M059J (cell line): ENCODE measurements at places on chromosomes 3 and 15. TPM values are rescaled to one million over a fixed set of nuclear protein-coding genes. Genes with fewer than 3 reads are reported as not detected.

GRCh38 chr15:79837846-79838245, 59.0 kb downstream of the MTHFS start:
- no peak for DNase-seq

GRCh38 chr15:90638201-90638691, 78.9 kb upstream of the BLM start:
- no peak for DNase-seq

- DNase-seq: no peak
Observed at GRCh38 chr3:52463416-52463815, 8.0 kb downstream of the NISCH start.

The PTH1R gene
- total RNA-seq: 0.49 and 1.4 TPM in 2 replicates

The ARNT2 gene
- total RNA-seq: 2.2 and 3.1 TPM in 2 replicates

The TRPM1 gene
- total RNA-seq: 0.02 TPM in 1 of 2 replicates, not detected in the other

DNA sequence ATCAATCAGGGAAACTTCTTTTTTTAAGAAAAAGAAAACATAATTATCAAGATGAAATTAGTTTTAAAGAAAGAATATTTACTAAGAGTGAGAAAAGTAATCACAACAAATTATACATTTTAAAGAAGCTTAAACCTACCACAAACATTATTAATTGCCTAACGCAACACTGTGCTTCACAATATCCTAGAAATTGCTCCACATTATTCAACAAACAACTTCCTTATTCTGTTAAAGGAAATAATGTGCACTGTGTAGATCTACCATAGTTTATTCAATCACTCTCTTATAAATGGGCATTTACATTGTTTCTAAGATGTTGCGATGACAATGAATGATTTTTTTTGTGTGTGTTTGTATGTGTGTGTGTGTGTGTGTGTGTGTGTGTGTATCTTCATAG, 525.9 kb upstream of the KCNMB2 start:
- no peak for DNase-seq

- DNase-seq: no peak
Observed at GRCh38 chr3:52406231-52406661, 38.7 kb downstream of the SEMA3G start.

The SYNM gene
- 1.9 and 4.1 TPM in 2 replicates for total RNA-seq

The MAGI1 gene
- total RNA-seq: 2.8 and 3.6 TPM in 2 replicates

DNA sequence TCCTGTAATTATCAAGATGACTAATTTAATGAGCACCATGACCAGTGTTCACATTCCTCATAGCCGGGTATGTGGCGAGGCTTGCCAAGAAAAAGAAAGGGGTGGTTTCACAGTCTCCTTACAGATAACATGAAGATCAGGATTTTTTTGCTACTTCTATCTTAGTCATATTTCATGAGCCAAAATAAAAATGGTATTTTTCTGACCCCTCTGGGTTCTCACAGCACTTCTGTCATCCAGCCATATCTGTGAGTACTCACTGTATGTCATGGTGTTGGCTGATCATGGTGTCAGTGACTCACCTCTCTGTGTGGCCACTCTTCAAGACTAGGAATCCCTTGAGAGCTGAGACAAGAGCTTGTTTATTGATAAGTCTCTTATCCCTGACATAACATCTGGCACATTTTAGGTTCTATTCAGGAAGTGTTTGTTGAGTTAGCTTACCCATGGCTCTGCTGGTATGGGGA, 130.5 kb upstream of the LMCD1 start:
- DNase-seq: peak; percentile 58

The MKRN3 gene
- 9.3 and 13.7 TPM in 2 replicates for total RNA-seq

DNA sequence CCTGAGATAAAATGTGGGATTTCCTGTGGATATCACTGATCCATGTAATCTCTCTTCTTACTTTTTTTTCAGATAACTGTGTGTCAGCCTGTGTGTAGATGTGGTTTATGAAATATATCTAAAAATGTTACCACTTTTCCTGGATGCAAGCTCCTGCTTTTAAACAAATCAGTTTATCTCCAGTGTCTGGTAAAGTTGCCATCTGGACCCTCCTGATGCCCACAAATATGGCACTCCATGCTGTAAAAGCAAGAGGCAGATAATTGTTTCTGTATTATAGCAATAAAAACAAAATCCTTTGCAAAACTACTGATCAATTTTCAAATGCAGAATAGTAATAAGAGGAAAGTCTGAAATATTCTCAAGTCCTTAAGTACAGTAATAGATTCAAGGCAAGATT, 7.6 kb upstream of the DCLK3 start:
- no peak for DNase-seq

- DNase-seq: no peak
Observed at GRCh38 chr15:29470311-29470710, 200.7 kb upstream of the NSMCE3 start.

GRCh38 chr15:32852017-32852416, 134.2 kb downstream of the GREM1 start:
- no peak for DNase-seq

DNA sequence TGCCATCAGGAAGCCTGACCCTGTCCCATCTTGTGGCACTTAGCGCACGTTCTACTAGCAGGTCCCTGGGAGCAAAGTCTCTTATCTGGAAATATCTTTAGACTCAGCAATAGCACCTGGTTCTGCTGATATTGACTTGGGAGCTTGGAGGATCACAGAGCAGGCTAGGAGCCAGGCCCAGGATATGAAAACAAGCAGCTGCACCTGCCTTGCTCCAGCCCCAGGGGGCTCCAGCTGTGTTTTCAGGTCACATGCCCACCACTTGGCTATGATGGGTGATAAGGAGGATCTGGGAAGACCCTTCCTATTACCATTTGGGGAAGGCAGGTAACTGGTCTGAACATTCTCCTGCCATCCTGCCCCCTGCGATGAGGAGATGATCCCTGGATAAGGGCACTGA, 87.8 kb downstream of the C3orf70 start:
- DNase-seq: no peak

GRCh38 chr3:158792709-158793108, 9.1 kb upstream of the MFSD1 start:
- peak; percentile 83 for DNase-seq

GRCh38 chr3:71672807-71673206, 52.4 kb downstream of the EIF4E3 start:
- DNase-seq: no peak

The SH2D7 gene
- not detected in 2 replicates for total RNA-seq

The AHSG gene
- total RNA-seq: not detected in 2 replicates
